T47D (cell line): ENCODE measurements at places on chromosomes 4 and X.

DNA sequence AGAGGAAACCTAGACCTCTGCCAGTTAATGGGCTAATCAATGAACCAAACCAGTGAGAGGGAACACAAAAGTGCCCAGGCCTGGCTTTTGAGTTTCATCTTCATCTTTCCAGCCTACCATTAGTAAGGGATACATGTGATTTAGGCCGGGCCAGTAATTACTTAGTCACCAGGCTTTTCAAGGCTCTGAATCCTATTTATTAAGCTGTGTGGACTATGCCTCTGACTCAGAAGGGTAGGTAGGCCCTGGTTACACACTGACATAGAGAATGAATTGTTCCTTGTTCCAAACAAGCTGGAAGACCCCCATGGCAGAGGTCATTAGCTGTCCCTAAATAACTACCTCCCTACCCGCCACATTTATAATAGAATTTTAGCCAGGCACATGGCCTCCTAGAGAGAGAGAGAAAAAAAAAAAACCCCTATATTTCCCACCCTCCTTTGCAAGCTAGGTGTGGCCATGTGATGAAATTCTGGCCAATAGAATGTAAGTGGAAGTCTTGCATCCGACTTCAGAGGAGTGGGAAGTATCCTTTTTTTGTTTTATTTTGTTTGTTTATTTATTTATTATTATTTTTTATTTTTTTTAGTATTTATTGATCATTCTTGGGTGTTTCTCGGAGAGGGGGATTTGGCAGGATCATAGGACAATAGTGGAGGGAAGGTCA lies 112.3 kb upstream of the BCOR start:
- no peak for DNase-seq

DNA sequence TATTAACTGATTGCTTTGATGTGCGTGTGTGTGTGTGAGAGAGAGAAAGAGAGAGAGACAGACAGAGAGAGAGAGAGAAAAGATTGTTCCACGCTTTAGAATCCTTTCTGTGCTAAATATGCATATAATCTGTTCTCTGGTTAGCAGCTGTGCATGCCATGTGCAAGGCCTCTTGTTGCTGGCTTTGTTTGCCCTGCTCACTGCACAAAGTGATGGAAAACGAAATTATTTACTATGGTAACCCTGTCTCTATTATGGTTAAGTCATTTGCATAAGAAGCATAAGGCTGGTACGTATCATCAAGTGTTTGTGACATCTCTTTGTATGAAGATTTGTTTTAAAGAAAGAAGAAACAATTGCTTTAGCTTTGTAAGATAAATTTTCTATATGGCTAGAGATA lies 190.2 kb upstream of the POF1B start:
- DNase-seq, result no peak

DNA sequence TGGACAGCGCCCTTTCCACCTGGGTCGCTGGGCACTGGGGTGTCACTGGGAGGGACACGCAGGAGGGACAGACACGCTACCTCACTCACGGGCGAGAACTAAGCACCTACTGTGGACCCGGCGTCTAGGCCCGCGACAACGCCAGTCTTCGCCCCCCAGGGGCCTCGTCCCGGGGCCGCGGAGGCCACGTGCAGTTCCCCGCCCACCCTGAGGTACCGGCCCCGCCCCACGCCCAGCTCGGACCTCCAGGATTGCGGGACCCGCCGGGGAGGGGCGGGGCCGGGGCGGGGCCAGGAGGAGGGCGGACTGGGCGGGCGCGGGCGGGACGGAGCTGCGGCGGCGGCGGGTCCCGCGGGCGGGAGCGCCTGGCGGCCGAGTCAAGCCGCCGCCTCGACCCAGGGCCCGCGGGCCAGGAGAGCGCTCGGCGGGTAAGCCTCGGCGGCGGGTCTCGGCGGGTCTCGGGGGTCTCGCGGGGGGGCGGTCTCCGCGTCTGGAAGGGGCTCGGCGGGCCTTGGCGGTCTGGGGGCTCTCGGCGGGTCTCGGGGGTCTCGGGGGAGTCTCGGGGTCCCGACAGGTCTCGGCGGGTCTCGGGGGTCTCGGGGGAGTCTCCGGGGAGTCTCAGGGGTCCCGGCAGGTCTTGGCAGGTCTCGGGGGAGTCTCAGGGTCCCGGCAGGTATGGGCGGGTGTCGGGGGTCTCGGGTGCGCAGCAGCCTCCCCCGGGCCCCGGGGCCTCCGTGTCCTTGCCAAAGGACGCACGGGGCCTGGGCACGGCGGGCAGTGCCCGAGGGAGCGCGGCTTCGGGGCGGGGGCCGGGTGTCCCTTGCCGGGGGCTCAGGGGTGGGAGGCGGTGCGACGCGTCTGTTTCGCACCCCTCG lies at the start of gene SH3BP2:
SH3BP2 (plus strand) TSS at position 375 of the 875 bp plus-strand sequence. CDS start 27,533 bp downstream, outside the sequence.
- DNase-seq, result peak; percentile 85

- peak; percentile 8 for DNase-seq
These were observed 6.3 kb upstream of the SORCS2 start for GRCh38 chr4:7186031-7186430.

DNA sequence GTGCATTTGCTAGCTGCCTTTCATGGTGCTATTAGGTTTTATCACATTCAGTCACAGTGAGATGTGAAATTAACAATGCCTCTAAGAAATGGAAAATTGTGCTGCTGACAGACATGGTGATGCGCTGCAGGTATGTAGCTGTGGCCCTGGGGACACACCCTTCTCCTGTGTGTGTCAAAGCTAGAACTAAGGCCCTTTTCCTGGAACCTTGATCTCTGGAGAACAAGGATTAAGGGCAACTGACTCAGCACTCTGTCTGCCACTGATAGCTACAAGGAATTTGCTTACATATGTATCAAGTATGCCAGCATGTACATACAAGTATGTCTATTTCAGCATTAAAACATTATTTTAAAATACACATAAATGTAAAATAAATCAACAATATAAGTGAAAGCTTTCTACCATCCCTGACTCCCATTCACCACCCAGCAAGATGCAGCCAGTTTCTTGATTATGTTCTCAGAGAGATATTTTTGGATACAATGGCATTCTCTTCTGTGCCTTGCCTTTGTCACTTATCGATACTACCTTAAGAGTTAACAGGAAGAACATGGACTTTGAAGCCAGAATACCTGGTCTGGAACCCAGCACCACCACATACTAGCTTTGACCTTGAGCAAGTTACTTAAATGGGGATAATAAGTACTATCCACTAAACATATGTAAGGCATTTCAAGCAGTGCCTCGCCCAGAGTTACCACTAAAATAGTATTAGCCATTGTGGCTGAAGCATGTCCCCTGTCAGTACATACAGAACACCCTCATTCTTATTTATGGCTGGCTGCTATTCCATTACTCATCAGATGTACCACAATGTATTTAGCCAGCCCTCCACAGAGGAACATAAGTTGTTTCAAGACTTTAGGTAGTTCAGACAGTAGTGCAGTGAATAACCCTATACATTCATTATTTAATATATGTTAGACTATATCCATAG lies 68.5 kb downstream of the NPNT start:
- no peak for DNase-seq

DNA sequence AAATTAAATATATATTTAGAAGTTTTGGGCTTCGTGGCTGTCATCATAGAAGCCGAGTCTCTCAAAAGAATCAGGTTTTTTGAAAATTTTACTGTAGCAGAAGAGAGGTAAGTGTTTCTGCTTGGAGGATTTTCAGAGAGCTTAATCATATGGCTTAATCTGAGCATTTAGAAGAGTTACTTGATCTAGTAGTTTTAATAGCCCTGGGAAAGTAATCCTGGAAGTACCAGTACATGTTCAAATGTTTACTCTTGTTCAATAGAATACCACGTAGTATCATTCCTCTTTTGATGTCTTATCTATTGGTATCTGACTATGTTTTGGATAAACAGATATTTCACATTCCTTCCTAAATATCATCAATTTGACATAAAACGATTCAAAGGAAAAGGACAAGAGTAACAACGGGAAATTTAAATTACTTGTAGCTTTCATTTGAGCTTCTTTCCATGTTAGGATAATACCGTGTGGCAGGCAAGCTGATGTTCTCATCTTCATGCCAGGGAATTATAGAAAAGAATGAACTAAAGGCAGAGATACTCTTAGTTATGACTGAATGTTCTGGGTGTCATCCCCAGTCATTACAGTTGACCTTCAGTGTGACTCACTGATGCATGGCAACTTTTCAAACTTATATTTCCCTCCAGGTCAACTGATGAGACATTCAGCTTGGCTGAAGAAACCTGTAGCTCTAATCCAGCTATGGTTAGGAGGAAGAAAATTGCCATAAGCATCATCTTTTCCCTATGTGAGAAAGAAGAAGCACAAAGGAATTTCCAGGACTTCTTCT lies 89.8 kb downstream of the FNIP2 start:
- no peak for DNase-seq

DNA sequence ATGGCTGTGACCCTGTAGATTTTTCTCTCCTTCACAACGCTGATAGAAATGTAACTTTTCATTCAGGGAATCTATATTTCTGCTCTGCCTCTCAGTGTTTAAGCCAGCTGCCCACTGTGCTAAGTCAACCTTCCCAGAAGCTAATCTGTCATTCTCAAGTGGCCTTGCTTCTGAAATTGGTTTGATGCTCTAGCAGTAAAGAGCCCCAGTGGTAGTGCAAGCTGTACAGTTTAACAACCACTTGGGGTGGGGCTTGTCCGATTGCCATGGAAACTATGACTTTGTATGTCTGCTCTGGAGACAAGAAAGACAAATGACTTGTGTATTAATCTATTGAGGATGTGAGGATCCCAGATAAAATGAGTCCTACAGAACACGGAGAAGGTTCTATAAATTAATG lies 620.9 kb upstream of the GALNT7 start:
- no peak for DNase-seq

GRCh38 chrX:74423289-74423998 lies 2.2 kb downstream of the SLC16A2 start:
- DNase-seq, result no peak

GRCh38 chrX:55057675-55058249 lies 17.1 kb upstream of the PAGE2B start:
- peak; percentile 47 for DNase-seq

DNA sequence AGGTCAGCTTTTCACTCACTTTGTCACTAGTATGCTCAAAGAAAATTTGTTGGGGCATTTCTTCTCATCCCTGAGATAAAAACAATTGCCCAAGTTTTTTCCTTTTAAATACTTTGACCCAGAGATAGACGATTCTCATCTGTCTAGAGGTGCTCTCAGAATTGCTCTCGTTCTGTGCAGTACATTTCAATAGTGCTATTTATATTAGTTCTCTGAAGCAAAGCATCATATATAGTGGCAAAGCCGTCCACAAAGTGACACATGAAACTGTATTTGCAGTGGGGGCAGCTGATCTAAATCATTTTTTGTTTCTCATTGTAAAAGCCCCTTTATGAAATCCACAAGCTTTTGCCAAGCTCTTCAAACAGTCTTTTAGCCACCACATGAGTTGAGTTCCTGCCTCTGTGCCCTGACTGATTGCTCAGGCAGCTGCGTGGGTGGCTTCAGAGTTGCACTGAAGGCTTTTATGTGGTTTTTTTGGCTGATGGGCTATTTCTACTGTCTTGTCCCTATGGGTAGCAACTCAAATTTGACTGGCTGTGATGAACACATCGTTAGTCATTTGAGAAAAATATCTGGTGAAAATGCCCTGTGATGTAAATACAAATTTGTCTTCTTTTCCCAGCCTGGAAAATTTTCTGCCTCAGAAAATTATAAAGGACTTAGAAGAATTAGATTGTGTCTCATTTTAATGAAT lies 119.1 kb upstream of the OTUD4 start:
- no peak for DNase-seq

DNA sequence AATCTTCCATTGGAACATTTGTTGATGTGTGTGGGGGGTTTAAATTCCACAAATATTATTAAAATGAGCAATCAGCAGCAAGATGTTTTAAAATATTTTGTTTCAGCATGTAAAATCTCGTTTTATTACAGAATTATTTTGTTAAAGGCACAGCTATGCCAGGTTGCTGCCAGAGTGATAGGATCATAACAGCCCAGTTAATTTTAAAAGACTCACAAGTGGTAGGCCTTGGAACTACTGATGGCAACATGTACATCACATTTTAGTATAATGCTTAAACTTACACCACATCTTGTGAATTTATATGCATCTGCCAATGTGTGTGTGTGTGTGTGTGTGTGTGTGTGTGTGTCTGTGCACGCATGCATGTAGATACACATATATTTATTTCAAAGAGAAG lies 97.8 kb upstream of the SPRY1 start:
- DNase-seq, result no peak

- no peak for DNase-seq
These were observed 48.5 kb downstream of the FSTL5 start for GRCh38 chr4:162115333-162115732.

- no peak for DNase-seq
These were observed 46.5 kb upstream of the CPLX1 start for GRCh38 chr4:872241-872981.

DNA sequence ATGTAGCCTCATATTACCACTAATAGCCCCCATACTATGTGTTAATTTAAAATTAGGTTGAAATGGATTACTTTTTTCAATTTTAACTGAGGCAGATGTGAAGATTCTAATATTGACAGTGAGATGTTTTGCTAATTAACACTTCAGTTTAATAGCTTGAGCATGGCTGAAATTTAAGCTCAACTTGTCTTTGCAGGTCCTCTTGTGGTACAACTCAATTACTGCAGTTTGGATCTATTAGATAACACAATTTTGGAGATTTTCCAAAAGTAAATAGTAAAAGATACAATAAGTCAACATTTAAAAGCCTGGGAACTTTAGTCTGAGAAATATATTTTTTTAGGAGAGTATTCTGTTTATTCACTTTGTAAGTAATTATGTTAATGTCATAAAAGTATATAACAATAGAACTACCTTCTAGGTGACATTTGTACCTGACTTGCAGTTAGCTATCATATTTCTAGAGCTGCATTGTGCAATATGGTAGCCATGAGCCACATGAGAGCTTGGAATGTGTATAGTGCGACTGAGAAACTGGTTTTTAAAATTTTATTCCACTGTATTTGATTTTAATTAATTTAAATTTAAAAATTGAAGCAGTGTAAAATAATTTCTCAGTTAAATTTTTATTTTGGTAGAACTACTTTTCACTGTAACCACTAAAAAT lies 73.1 kb upstream of the FMR1 start:
- peak; percentile 2 for DNase-seq

- no peak for DNase-seq
These were observed 56.5 kb downstream of the FBXL5 start for GRCh38 chr4:15598644-15599043.

- DNase-seq, result no peak
These were observed 71.3 kb upstream of the CAMK2D start for GRCh38 chr4:113832803-113833202.

- no peak for DNase-seq
These were observed 33.9 kb downstream of the ANAPC4 start for GRCh38 chr4:25410820-25411529.

GRCh38 chrX:72060196-72060920 lies 71.4 kb downstream of the RTL5 start:
- no peak for DNase-seq

- no peak for DNase-seq
These were observed 46.1 kb downstream of the ZFP42 start for GRCh38 chr4:188041721-188042120.

DNA sequence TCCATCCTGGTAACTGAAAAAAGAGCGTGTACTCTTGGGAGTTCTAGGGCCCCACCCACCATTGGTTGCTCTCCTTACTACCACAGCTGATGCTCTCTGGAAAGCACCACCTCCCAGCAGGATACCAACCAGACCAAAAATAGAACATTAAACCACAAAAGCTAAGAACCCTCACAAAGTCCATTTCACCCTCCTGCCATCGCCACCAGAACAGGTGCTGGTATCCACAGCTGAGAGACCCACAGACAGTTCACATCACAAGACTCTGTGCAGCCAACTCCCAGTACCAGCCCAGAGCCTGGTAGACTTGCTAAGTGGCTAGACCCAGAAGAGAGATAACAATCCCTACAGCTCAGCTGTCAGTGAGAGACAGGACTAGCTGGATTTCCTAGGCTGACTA lies 240.6 kb downstream of the PABPC4L start:
- DNase-seq, result no peak
